ENCODE measurements at places on chromosomes 2 and 18. TPM values are rescaled to one million over a fixed set of nuclear protein-coding genes. Genes with fewer than 3 reads are reported as not detected.
A peak's percentile ranks its signal among the peaks of the same experiment; 100 is the strongest.

- DNase-seq = no peak
Observed at GRCh38 chr2:215930505-215931253, 82.7 kb downstream of the MREG start.

GRCh38 chr2:9081750-9082149 lies 78.3 kb upstream of the MBOAT2 start:
- no peak for DNase-seq

GRCh38 chr2:67156796-67157195 lies 240.3 kb upstream of the ETAA1 start:
- no peak for DNase-seq

DNA sequence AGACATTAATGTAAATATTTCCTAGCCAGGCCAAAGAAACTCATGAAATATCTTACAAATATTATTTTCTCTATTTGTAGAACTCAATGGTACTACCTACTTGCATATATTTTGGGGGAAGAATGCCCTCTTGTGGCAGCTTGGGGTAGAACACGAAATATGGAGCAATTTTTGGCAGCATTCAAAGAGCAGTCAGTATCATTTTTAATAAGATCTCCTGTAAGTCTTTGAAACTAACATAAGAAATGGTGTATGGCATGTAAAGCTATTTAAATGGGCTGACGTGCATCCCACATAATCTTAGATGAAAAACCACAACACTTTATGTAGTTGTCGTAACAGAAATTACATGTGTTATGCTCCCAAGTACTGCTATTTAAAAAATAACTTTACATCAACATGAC lies 62.3 kb upstream of the CCDC195 start:
- peak; percentile 62 for DNase-seq

DNA sequence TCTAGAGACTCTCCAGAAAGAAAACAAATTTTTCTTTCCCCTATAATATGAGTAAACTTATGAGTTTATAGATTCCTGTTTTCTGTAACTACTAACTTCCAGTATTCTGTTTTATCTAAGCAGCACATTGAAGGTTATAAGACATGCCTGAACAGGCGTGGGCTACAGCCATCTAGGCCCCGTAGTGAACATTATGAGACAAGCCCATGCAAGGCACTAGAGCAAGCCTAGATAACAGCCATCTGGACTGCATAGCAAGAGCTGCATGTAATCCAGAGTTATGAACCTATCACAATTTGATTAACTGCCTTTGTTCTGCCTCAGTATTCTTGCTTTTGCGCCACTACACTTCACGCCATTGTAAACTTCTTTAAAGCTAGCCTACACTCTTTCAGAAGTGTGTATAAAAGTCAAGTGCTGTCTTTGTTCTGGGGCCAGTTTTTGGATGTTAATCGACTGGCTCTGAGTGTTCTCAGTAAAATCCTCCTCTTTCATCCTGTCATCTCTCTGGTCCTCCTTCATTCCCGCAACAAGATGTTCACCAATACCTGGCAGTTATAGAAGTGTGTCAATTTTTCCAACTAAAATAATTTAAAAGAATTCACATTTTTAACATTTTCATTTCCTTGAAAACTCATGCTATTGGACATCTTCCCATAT lies 3.0 kb upstream of the SULT1C3 start:
- no peak for DNase-seq

- no peak for DNase-seq
Observed at GRCh38 chr2:68885811-68886075, 14.5 kb upstream of the BMP10 start.

KCNF1 gene
- total RNA-seq = not detected

- DNase-seq = peak; percentile 19
Observed at GRCh38 chr18:70659036-70659925, 370.4 kb downstream of the SOCS6 start.

CCDC68 gene
- total RNA-seq = not detected

- DNase-seq = no peak
Observed at GRCh38 chr2:108279468-108279867, 9.2 kb upstream of the SULT1C2 start.

DNA sequence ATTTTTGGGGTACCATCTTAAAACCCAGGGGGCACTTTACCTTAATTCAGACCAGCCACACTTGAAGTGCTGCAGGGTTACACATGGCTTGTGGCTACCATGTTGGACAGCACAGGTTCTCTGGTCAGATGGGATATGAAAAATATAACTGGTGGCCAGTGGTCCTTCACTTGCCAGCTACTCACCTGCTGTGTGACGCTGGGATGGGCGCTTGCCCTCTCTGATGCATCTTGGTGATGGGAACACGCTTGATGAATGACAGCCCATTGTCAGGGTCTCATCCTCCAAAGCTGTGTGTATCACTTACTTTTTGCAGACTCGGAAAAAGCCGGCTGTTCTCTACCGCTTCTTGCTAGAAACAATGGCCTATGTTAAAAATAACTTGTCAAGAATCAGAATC lies 22.5 kb downstream of the HJURP start:
- DNase-seq = no peak

GRCh38 chr2:236557306-236558030 lies 12.2 kb upstream of the ACKR3 start:
- no peak for DNase-seq

- no peak for DNase-seq
Observed at GRCh38 chr2:24016853-24017703, 7.2 kb downstream of the MFSD2B start.

SATB2 gene
- total RNA-seq = 0.65 TPM

- DNase-seq = no peak
Observed at GRCh38 chr2:6355886-6356761, 509.6 kb downstream of the CMPK2 start.

DNA sequence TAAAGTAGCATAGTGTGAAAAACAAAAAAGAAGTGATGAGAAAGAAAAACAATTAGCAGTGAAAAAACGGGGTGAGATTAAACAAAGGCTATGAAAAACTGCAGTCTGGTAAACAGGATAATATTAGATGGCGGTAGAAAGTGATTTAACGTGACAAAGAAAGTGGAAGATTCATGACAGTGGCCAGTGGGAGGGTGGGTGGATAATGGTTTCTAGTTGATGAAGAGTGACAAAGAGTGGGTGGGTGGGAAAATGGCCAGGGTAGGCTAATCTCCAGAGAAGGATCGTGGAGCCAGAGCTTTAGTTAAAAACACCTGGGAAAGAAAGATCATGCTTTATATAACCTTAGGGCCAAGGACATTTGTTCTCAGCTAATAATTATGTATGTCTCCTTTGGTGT lies 1667.8 kb downstream of the LRP1B start:
- DNase-seq = no peak

DOK1 gene
- 25.6 TPM for total RNA-seq

DNA sequence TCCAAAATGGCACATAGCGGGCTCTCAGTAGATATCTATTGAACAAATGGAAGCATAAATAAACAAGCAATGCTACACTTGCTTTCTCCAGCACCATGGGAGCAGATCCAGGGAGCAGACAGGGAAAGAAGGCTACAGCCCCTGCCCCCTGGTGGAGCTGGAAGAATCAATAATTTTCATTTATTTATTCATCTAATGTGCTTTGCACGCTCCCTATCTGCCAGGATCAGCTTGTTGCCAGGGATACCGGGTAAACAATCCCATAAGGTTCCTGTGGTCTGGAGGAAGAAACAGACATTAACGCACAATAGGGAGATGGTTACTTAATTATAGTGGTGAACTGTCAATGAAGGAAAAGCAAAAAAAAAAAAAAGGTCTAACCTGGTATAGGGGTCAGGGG lies 40.1 kb upstream of the CLASP1 start:
- no peak for DNase-seq

- DNase-seq = no peak
Observed at GRCh38 chr18:61677435-61677970, 215.3 kb downstream of the RNF152 start.

GRCh38 chr2:218091746-218092145 lies 22.7 kb downstream of the RUFY4 start:
- DNase-seq = no peak

GRCh38 chr18:36593641-36594040 lies 235.2 kb downstream of the TPGS2 start:
- DNase-seq = no peak

DNA sequence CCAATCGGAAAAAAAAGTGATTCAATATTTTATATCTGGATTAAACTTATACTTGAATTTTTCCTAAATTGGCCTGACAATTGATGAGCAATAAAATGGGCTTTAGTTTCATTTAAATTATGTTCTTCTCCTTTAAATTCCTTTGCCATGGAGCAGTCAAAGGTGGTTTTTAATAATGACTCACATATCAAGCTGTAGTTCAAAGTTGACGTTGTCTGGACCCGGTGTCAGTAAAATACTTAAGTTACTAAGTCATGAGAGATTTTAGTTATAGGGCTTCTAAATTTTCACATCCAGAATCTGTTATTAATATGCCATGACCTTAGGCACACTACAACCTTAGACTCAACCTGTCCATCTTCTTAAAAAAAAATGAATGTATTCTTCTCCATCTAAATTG lies 62.5 kb downstream of the CDH2 start:
- no peak for DNase-seq

CAVIN2 gene
- total RNA-seq = not detected

- no peak for DNase-seq
Observed at GRCh38 chr18:9359796-9360195, 25.2 kb downstream of the TWSG1 start.

GRCh38 chr2:176931588-176932563 lies 280.7 kb upstream of the HNRNPA3 start:
- DNase-seq = peak; percentile 48

- no peak for DNase-seq
Observed at GRCh38 chr18:74532511-74533025, 1.7 kb upstream of the CNDP1 start.

GRCh38 chr2:136383167-136383566 lies 265.2 kb upstream of the CXCR4 start:
- no peak for DNase-seq

DNA sequence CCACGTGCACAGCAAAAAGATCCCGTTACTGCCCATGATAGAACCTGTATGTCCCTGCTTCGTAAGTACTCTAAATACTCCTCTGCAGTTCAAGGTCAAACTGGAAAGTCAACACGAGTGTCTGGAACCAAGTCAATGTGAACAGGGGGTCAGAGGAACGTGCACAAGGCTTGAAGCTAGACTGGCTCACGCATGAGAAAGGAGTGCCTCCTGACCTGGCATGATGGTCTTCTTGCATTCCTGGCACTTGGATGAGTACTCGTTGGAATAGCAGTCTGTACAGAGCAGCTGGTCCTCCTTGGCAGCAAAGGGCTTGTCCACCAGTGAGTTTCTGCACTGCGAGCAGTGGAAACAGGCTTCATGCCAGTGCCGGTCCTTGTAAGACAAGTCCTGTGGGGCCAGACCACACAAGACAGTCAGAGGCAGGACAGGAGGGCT lies 25.5 kb downstream of the FHL2 start:
- no peak for DNase-seq

MROH2A gene
- not detected for total RNA-seq

ATF2 gene
- 67.0 TPM for total RNA-seq

GRCh38 chr2:231482806-231483391 lies 18.6 kb upstream of the NCL start:
- peak; percentile 84 for DNase-seq

CTLA4 gene
- total RNA-seq = 132 TPM

- no peak for DNase-seq
Observed at GRCh38 chr2:85759257-85759613, 5.4 kb downstream of the ATOH8 start.

- no peak for DNase-seq
Observed at GRCh38 chr2:60885683-60886082, 4.3 kb downstream of the REL start.

- no peak for DNase-seq
Observed at GRCh38 chr2:102538491-102538890, 65.5 kb downstream of the SLC9A4 start.

GRCh38 chr2:100928235-100928634 lies 73.9 kb upstream of the RPL31 start:
- DNase-seq = no peak

GRCh38 chr2:47239119-47239969 lies 84.2 kb upstream of the STPG4 start:
- no peak for DNase-seq

DNA sequence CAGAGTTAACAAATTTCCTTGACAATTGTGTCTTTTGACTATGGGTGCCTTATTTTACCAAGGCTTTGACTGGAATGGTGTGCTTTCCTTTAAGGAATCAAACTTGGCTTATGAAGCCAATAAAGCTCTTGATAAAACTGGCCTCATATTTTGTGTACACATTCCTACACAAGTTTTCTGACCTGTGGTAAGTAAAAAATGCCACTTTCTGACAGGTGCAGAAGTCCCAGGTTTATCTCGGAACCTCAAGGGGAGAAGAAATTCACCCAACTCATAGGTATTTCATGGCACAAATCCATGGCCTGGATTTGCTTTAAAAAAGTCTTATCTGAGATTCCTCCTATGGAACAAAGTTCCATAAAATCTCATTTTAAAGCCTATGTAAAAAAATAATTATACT lies 880.6 kb upstream of the LRATD1 start:
- DNase-seq = no peak

- DNase-seq = no peak
Observed at GRCh38 chr2:75710220-75710576, 517 bp downstream of the GCFC2 start.

DNA sequence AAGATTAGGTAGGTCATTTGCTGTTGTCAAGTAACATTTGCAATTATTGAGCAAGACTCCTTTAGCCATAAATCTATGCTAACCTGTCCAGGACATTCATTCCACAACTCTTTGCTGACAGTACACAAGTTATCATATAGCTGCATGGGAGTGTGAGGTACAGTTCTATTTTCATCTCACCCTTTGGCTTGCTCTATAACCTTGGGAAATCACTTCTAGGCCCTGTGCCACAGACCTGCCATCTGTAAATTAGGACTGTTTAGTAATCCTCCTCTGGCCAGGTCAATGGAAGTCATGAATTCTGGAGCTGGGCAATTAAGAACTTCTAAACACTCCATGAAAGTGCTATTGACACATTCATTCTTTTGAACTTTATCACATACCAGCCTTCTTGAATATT lies 34.6 kb upstream of the PAIP2B start:
- no peak for DNase-seq

DNA sequence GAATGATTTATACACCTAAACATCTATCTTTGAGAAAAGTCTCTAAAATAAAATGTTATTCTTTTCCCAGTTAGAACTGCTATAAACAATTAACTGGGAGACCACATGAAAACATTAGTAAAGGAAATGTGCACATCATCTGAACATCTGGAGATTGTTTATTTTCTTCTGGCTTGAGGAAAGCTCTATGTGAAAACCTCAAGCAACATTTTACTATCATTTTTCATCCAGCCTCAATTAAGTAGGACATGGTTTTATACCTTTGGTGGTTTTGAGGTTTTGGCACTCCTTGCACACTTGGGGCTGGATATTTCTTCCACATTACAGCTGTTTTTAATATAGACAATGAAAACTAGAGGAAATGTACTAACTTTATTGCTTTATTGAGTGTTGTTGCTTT lies 609.5 kb upstream of the SLC8A1 start:
- DNase-seq = no peak

ZNF804A gene
- total RNA-seq = not detected

L3MBTL4 gene
- total RNA-seq = 0.12 TPM
